ENCODE measurements at places on chromosomes 16 and 17. TPM values are rescaled to one million over a fixed set of nuclear protein-coding genes. Genes with fewer than 3 reads are reported as not detected.

Gene AOC2
- 1.7 TPM for total RNA-seq

Gene SDK2
- total RNA-seq: 1.7 TPM

Gene PIMREG
- 51.9 TPM for total RNA-seq

Gene TMEM106A
- total RNA-seq: 1.1 TPM

Gene MARVELD3
- total RNA-seq: 0.27 TPM

Gene TMEM92
- 14.6 TPM for total RNA-seq

Gene TOP2A
- 217 TPM for total RNA-seq

Gene TPSG1
- total RNA-seq: 0.16 TPM

Gene CWC25
- 20.3 TPM for total RNA-seq

Gene TOX3
- total RNA-seq: 0.29 TPM

Gene PRRT2
- total RNA-seq: 0.32 TPM

Gene LLGL2
- total RNA-seq: 34.5 TPM

Gene AANAT
- total RNA-seq: 0.36 TPM

Data from A549 treated with AZD2906 at 1 μM for 4 hours (cell line).